ENCODE measurements at places on chromosomes 6 and 20.

- no peak for DNase-seq
These were observed 44.9 kb upstream of the TLDC2 start for GRCh38 chr20:36830791-36831691.

- DNase-seq: no peak
These were observed 180.9 kb downstream of the ARID1B start for GRCh38 chr6:156957931-156958547.

DNA sequence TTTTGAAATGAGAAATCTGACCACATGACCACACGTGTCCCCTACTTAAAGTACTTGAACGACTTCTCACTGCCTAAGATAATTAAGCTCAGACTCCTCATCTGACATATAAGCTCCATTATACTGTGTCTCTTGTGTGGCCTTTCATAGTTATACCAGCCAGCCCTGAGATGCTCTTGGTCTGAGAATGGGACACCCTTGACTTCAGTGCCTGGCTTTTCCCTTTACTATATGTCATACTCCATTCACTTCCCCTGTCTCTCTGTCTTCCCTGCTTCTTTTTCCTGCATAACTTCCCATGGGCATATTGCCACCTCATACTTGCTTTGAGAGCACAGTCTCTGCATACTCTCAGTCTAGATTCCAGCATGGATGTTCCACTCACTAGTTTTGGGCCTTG lies 53.4 kb upstream of the TINAG start:
- DNase-seq: no peak

DNA sequence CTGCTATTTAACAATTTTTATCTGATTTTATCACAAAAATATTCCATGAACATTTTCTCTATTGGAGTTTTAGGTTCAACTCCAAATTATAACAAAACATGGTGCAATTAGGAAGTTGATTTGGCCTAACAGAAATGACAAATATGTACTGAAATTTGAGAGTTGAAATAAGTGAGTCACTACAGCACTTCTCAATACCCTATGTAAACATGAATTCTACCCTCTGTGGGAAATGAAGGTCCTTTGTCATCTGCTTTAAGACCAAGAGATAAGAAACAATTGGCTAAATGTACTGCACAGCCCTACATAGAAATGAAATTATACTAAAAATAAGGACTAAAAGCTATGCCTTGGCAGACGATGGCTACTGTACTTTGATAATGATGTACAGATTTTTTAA lies 86.2 kb upstream of the BEND6 start:
- no peak for DNase-seq

DNA sequence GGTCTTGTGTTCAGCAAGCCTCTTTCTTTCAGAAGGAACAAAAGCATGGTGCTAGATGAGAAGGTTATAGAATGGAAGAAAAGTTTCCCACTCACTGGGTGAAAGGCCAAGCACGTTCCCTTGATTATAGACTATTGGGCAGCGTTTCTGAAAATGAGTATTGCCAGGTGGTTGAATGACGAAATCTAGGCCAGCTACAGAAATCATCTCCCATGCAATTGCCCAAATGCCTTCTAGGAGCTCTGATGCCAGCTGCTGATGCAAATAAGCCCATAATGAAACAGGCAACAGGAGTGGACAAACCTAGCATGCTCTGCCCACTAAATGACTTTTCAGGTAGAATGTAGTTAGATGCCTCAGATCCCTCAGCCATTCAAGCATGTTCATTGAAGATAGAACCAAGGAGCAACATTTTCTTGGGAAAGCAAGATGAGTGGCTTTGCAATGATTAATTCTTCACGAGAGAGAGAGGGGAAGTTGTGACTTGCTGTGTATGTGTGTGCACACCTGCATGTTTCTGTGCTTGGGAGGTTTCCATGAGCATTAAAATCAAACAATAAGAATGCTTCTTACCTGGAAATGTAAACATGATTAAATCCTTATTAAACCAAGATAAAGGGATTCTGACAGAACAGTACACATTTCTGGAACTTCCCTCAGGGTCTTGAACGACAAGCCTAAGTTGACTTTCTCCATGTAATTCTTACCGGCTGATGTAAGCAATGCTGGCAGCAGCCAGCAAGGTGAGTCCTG lies 43.6 kb downstream of the ADTRP start:
- no peak for DNase-seq

DNA sequence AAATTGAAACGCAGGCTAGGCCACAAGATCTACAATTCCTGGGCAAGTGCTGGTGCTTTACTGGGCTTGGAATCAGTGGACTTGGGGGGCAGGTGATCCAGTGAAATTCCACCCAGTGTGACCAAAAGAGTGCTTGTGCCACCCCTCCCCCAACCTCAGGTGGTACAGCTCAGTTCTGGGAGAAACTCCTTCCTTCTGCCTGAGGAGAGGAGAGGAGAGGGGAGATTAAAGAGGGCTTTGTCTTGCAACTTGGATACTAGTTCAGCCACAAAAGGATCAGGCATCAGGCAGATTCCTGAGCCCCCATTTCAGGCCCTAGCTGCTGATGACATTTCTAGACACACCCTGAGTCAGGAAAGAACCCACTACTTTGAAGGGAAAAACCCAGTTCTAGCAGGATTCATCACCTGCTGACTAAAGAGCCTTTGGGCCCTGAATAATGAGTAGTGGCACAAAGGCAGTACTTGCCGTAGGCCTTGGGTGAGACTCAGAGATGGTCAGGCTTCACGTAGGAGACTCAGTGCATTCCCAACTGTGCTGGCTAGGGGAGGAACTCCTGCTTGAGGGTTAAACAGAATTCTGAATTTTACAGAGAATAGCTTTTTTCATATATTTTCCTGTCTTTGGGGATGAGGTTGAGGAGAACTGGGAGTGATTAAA lies 446.7 kb downstream of the BMP2 start:
- no peak for DNase-seq

DNA sequence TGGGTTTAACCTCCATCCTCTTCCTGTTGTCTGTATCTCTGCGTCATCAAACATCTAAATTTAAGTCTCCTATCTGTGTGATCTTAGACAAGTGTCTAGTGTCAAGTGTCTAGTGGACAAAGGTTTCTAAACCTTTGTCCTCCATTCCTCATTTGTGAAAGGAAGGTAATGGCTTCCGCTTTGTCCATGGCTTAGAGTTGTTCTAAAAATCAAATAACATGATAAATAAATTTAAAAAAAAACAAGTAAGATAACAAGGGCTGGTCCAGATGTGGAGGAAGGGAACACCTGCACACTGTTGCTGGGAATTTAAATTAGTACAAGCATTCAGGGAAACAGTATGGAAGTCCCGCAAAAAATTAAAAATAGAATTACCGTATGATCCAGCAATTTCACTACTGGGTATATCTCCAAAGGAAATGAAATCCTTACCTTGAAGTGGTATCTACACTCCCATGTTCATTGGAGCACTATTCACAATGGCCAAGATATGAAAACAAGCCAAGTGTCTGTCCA lies 17.6 kb upstream of the SERPINB1 start:
- DNase-seq: no peak

- DNase-seq: no peak
These were observed 8.5 kb upstream of the SOD2 start for GRCh38 chr6:159701413-159701999.

DNA sequence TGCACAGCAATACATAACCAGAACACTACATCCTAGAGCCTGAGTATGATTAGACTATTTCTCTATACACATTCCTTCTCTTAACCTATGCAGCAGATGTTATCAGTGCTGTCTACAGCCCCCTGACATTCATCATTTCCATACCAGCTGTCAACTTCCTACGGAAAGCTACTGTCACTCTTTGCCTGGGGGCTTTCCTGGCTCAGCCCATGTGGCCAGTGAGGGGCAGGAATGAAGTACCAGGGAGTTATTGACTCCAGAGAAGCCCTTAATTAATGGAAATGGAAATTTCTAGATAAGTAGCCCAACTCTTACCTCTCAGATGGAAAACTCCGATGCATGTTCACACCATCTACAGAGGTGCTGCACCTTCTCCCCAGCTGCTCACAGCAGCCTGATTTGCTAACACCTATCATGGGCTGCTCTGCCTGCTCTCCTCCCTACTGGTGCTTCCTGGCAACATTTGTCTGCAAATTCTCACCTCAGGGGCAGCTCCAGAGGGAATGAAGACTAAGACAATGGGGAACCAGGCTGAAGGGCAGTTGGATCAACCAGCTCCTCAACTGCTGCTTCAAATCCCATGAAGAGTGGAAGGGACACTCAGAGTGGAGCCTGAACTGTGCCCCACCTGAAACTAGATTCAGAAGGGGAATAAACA lies 59.6 kb downstream of the LINC00237 start:
- DNase-seq: no peak

DNA sequence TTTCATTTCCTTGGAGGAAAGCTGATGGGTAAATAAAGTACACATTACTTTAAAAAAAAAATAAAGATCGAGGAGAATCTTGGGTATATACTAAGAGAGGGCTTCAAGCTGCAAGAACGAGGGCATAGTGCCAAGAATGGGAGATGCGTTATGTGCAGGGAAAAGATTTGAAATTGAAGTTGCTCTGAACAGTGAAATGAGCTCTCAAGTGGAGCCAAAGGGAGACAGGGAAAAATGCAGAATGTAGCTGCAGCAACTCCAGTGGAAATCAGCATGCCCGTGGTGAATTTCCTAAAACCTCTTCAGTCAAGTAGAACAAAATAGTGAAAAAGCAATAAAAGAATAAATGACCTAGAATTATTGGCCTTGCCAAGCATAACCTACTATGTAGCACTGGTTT lies 11.4 kb upstream of the COL9A1 start:
- DNase-seq: no peak

DNA sequence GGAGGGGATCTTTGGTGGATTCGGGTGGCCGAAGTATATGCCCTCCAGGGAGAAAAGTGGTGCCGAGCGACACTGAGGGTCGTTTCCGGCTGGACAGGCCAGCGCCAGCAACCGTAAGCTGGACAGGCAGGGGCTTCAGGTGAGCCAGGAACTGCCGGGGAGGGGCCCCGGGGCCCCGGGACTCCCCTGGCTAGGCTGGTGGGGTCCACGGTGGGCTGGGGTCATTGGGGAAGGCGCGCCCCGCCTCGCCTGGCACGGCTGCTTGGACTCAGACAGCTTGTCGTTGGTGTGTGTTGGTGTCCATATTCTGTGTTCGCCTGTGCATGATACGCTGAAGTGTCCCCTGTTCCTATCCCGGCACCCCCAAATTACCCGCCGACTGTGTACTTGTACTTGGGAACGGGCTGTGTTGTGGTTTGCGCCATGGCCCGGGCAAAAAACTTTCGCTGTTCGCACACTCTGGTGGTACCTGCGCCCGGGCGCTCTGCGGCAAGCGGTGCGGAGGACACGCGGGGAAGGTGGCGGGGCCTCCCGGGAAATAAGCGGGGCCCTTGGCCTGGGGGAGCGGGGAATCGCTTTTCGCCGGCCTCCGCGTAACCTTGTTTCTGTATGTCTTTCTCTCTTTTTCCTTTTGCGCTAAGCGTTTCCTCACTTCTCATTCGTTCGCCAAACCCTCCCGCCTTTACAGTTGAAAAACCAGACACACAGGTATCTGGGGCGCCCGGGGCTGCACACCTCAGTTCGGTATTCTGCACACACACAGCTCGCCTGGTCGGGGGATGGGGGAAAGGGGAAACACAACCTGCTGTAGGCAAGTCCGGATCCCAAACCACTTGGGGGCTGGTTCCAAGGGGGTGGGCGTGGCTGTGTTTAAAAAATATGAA lies 3.2 kb downstream of the GNAS start:
- no peak for DNase-seq

- no peak for DNase-seq
These were observed 128.0 kb downstream of the RIN2 start for GRCh38 chr20:19885939-19886660.

- no peak for DNase-seq
These were observed 123.7 kb downstream of the RCAN2 start for GRCh38 chr6:46367354-46368168.

GRCh38 chr6:20565342-20565741 lies 31.1 kb downstream of the CDKAL1 start:
- no peak for DNase-seq

DNA sequence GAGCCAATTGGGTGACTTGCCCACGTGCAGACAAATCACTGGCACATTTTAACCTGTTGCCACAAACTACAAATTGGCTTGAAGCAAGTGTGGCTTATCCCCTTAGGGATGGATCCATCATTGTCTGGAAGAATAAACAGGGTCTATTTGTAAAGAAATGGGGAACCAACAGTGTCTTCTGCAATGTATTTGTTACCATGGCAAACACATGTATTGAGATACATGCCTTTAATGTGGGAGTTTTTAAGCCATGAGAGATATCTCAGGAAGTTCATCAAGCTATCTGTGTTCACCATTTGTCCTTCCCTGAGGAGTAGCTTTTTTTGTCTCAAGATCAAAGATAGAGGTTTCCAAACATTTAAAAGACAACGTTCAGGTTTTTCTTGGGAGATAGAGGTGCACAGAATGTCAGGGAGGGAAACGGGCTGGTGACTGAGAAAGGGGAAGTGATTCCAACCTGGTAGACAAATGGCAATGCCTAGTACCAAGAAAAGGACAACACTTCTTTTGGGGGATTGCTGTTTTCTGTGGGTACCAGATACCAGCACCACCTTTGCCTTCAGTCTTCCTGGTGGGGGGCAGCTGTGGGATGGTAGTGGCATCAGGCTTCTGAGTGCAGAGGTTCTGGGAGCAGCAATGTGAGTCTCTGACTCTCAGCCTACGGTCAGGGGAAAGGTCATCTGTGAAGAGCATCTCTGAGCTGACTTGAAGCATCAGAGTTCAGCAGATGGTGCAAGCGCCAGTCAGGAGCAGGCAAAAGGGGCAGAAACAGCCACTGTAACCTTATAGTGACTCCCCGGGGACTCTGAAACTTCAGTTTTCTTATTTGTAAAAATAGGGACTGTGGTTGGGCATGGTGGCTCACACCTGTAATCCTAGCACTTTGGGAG lies 20.1 kb upstream of the BCAS1 start:
- DNase-seq: no peak

- no peak for DNase-seq
These were observed 157.4 kb downstream of the OPRM1 start for GRCh38 chr6:154196333-154196885.

GRCh38 chr6:143867236-143867635 lies 3.0 kb downstream of the ZC2HC1B start:
- no peak for DNase-seq

- DNase-seq: no peak
These were observed 71.2 kb downstream of the TNFRSF21 start for GRCh38 chr6:47238456-47238995.

GRCh38 chr6:282177-282866 lies 10.0 kb upstream of the DUSP22 start:
- no peak for DNase-seq

DNA sequence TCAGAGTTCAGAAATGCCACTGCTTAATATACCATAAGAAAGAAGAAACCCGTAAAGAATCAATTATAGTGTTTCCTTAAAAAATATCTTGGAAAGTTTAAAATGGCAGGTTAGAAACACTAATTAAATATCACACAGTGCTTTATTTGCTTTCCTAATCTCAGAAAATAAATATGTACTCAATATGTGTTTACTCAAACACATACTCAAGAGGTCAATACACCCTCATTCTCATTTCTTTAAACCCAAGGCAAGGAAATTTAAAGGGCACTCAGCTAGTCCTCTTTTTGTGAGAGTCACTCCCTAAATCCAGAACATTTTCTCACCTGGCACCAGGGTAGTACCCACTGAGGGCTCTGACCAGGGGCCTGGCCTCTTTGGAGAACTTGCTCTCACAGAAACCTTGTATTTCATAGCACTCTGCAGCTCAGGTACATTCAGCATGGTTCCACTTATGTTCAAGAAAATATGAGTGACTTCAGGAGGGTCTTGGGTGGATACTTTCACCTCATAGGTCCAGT lies 38.2 kb downstream of the ROS1 start:
- DNase-seq: no peak

GRCh38 chr20:891058-891705 lies 25.0 kb downstream of the ANGPT4 start:
- no peak for DNase-seq

GRCh38 chr20:49672096-49672664 lies 41.5 kb downstream of the B4GALT5 start:
- DNase-seq: no peak
